ENCODE measurements at places on chromosomes 3 and 15. TPM values are rescaled to one million over a fixed set of nuclear protein-coding genes. Genes with fewer than 3 reads are reported as not detected.

- peak; percentile 49 for DNase-seq
Measured at GRCh38 chr3:192082730-192083660, 622.0 kb downstream of the PYDC2 start.

The ALDH1A2 gene
- total RNA-seq = not detected

GRCh38 chr3:119571230-119571629 lies 8.1 kb upstream of the ADPRH start:
- no peak for DNase-seq

The ANKUB1 gene
- total RNA-seq = not detected

The CPEB1 gene
- total RNA-seq = not detected

The SPATA16 gene
- total RNA-seq = not detected

- DNase-seq = no peak
Measured at GRCh38 chr3:171168086-171168485, 141.6 kb upstream of the SLC2A2 start.

- peak; percentile 59 for DNase-seq
Measured at GRCh38 chr15:76932135-76932966, 802 bp downstream of the RCN2 start.

The SERINC4 gene
- not detected for total RNA-seq

GRCh38 chr3:42410370-42411131 lies at the start of gene LYZL4:
LYZL4 (minus strand) TSS chr3:42410610; CDS start chr3:42407251, 3,359 bp downstream.
- DNase-seq = no peak

GRCh38 chr3:175646865-175647264 lies 787.7 kb downstream of the NAALADL2 start:
- no peak for DNase-seq

DNA sequence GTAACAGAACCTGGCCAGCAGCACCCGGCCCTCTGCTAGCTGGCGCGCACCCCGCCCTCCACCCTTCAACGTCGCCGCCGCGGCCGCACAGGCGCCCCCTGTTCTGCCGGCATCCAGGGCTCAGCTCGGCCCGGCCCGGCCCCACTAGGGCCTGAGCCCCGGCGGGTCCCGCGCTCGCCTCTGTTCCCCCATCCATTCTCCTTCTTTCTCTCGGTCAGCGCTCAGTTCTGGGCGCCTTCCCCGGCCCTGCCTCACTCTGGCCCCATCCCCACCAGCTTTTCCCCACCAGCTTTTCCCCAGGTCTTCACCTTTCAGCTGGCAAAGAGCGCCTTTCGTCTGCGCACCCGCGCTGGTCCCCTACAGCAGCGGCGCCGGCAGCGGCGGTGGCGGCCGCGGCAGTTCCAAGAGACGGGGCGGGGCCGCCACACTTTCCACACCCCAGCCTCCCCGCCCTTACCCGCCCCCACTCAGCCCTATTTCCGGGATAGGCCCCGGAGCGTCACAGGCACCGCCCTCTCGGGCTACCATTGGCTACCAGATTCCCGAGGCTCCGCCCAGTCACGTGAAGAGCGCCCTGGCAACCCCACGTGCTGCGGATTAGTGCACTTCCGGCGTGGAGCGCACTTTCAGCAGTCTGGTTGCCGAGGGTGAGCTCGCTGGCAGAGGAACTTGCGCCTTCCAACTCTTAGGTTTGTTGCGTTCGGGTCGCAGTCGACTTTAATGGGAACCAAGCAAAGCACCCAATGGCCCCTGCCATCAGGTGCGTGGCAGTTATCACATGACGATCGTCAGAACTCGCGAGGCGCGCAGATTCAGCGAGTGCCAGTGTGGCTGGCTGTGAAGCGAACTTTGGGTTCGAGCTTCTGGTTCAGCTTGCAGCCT lies at the start of gene EIF5A2:
Gene EIF5A2 (minus strand): TSS at position 403 of the 882 bp plus-strand sequence. CDS start 831 bp downstream, outside the sequence.
- peak; percentile 94 for DNase-seq

GRCh38 chr3:28905798-28906197 lies 375.1 kb upstream of the RBMS3 start:
- DNase-seq = no peak

DNA sequence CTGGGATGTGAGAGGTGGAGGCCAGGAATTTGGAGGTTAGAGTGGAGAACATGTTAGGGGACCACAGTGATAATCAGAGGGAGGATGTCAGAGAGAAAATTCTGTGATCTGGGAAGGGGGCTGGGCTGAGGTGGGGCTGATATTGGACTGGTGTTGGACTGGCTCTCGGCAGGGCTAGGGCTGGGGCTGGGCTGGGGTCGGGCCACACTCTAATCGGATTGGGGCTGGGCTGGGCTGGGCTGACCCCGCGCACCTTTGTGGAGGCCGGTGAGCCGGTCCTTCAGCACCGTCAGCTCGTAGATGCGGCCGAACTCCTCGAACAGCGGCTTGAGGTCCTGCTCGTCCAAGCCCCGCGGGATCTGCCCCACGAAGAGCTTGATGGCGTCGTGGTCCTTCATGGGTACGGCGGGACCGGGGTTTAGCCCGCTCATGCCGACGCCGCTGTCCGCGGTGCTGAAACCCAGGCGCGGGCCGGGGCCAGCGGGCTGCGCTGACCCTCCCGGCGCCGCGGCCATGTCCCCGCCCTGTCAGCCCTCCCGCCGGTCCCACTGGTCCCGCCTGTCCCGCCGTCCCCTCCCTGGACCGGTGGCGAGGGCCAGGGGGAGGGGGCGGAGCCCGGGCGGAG lies 485 bp downstream of the CELF6 start:
- DNase-seq = no peak

- DNase-seq = no peak
Measured at GRCh38 chr3:64056606-64057180, 33.4 kb upstream of the PSMD6 start.

The SI gene
- not detected for total RNA-seq

DNA sequence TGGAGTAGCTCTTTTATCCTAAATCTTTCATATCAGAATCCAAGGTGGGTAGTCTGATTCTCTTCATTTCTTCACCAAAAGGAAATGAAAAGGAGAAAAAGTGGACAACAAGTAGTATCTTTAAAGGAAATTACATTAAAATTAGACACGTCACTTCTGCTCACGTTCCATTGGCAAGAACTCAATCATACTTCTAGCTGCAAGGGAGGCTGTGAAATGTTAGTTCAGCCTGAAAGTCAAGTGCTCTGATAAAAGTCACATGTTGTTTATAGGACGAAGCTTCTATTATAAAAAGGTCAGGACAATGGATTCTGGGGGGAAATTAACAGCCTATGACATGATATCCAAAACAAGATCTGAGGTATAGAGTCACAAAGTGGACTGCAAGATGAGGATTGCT lies 164.6 kb upstream of the MCTP2 start:
- DNase-seq = no peak

DNA sequence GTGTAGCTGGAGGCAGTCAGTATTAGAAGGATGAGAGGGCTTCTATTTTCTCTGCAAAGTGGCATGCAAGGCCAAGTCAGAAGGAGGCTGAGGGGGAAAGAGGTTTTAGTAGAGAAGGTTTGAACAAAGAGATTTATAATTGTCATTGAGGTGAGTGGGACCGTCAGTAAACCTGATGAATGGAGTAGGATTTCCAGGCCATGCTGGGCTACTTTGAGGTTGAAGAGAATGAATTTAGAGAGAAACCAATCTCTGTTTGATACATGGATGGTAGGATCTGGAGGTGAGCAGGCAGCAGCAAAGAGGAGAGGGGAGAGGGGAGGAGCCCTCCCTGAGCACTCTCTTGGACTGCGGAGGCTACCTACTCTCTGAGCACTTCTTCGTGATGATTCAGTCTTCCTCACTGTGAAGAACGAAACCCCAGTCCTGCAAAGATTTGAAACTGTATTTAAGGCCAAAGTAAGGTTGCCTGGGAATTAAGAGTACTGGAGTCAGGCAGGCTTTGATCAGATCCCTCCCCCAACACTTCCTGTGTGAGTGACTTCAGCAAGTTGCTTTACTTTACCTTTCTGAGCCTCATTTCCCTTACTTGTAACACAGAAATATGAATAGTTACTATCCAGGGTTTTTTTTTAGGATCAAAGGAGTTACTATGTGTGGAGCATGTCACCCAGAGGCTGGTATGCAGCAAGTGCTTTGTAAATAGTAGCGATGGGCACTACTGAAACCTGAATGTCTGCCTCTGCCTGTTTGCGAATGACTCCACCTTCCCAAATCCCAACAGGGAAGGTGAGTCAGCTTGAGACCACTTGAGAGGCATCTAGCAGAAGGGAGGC lies 75.8 kb downstream of the RPL39L start:
- DNase-seq = peak; percentile 69

DNA sequence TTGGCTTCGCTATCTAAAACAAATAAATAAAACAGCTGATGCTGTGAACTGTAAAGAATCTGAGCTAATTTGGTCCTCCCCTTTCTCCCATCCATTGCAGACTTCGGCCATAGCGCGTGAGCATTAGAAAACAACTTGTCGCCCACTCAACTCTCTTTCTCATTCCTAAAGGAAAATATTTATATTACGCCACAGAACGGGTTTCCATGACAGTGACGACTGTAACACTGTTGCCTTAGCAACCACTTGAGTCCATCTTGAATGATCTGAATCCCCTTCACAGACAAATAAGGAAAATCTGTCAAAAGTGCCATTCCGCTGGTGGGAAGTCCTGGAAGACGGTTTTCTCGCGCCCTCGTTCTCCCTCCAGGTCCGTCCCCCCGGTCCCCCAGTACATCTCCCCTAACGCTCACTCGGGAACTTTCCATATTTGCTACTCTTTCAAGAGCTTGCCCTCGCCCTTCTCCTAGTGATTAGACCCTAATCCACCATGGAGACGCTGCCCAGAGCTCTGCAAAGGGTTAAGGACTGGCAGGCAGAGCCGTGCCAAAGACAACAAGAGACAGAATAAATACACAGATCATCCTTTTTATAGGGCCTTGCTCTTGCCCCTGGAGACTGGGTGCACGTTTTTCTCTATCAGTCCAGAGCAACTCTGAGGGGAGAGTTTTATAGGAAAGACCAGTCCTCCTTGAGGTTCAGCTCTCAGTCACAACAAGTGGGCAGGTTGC lies 50.5 kb downstream of the CRYGS start:
- DNase-seq = no peak

- DNase-seq = no peak
Measured at GRCh38 chr3:99674086-99674789, 35.8 kb downstream of the COL8A1 start.

The GUCA1C gene
- total RNA-seq = not detected

DNA sequence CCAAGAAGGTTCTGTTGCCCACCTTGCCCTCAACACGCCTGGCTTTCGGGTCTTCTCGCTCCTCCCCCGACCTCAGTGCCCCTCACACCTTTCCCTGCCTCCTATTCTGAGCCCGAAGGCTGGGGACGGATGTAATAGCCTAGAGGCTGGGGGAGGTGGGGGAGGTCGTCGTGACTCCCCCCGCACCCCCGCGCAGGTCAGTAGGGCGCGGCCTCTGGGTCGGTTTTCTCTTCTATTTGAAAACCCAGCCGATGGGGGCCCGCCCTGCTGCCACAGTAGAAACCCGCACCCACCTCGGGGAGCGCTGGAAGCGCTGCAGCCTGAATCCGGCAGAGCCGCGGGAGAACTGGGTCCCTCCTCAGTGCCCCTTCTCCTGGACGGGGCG lies 1.0 kb upstream of the RBPMS2 start:
- DNase-seq = no peak

The P3H2 gene
- total RNA-seq = not detected

The ACOX2 gene
- not detected for total RNA-seq

GRCh38 chr15:70112074-70112395 lies 14.3 kb upstream of the TLE3 start:
- DNase-seq = no peak

The MAGEL2 gene
- not detected for total RNA-seq

- DNase-seq = no peak
Measured at GRCh38 chr3:161946443-161946960, 449.9 kb downstream of the OTOL1 start.

DNA sequence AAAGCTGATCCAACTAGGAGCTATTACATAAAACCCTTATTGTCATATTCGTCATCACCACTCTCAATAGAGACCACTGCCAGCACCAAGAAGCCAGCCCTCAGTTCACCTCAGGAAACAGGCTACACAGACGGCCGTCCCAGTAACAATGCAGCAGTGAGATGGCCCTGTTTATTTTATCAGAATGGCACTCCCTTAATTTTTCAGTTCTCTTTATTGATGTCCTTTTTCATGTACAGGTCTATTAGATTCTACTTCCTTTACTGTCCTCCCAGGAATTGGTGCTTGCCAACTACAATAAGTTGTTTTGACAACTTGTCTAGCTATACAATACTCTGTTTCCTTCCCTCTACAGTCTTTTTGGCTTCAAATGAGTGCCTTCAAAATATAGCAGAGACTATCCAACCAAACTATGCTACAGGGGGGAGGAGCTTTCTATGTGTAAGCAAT lies 272.5 kb downstream of the ZBTB20 start:
- DNase-seq = no peak

GRCh38 chr15:60340207-60340921 lies 57.4 kb downstream of the ANXA2 start:
- DNase-seq = no peak

DNA sequence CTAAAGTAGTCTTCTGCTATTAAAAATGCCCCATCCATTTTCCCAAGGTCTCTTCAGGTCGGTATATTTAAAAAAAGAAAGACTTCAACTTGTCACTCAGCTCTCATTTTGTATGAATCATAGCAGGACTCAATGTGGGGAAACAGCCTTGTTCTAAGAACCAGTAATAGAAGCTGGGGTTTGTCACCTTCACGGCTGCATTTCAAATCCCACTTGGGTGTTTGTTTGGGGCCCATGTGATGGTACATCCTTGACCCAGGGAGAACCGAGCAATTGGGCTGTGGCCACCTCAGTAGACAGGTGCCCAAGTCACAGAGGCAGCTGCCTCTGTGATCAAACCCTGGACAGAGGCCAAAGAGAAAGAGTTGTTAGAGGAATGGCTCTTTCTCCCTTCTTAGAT lies 70.3 kb upstream of the ARL8B start:
- DNase-seq = no peak

DNA sequence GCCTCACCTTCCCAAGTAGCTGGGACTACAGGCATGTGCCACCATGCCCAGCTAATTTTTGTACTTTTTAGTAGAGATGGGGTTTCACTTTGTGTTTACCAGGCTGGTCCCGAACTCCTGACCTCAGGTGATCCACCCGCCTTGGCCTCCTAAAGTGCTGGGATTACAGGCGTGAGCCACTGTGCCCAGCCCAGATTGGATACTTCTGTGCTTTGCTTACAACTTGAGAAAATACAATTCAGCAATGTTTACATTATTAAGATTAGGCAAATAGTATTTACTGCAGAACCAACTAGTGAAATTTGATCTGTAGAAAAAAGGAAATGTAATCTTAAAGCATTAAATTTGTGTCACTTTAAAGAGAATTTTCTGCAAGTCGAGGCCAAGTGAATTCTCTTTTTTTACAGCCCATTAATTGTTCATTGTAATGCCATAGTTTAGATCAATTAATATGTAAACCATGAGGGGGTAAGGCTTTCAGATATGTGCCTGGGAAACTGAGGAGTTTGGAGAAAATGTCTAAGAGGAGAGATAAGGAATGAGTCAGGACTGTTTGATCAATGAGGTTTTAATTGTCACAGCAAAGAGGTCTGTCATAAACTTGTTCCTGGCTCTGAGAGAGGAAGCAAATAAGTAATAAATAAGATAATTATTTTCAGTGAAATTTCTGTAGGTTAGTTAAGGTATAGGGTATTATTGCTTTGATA lies 15.3 kb downstream of the PYDC2 start:
- DNase-seq = no peak

The GAP43 gene
- not detected for total RNA-seq

DNA sequence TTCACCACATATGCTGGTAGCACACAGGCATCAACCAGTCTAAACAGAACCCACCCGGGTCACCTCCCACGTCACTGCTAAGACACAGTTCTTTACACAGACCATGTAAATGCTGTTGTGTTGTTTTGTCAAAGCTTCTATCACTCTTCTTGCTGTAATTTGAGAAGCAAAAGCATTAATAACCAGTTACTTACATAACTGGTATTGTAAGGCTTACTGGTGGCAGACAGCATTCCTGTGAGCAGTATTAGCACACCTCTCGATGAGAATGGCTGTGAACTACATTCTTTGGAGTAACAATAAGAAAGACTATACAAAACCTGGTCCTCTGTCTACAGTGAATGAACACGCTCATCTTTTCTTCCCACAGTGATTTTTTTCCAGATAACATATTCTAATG lies 479.2 kb downstream of the LPP start:
- no peak for DNase-seq

Measured in Karpas-422 (cell line).